ENCODE measurements at places on chromosomes 7 and 10.

- DNase-seq = no peak
Observed at GRCh38 chr7:139667377-139667776, 110.4 kb downstream of the HIPK2 start.

DNA sequence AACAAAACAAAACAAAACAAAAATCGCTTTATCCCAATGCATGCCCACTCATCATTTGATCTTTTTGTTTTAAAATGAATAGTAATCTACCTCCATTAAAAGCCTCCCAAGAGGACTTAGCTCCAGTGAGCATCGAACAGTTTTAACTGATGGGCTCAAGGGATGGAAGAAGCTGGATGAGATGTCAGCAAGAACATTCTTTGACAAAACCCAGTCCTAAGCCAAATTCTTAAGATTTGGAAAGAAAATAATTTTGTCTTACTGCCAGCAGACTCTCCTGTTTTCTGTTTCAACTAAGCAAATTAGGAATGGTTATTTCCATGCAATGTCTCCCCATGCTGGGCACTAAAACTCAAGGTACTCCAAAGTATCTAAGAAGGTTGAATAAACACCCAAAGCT, 127.3 kb downstream of the RNLS start:
- no peak for DNase-seq

DNA sequence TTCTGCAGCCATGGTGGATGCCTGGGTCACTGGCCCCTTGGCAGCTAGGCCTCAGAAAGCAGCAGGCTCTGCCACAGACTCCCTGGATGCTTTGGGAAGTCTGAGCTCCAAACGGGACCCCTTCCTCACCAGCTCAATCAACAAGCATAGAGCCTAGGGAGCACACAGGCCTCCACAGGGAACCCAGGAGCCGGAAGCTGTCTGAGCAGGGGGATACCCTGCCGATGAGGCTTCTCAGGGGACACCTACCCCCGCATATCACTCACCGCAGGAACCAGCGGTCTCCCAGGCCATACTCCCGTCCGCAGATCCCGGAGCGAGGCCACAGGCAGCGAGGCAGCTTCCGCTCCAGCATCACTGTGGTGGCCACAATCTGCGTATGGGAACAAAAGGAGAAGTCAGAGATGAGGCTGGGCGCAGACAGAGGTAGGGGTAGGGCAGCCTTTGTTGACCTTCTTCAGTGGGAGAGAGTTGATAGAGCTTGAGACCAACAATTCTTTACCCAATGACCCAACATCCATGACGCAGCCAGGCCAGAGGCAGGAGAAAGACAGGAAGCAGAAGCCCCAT, 13.4 kb downstream of the TRPV6 start:
- no peak for DNase-seq

DNA sequence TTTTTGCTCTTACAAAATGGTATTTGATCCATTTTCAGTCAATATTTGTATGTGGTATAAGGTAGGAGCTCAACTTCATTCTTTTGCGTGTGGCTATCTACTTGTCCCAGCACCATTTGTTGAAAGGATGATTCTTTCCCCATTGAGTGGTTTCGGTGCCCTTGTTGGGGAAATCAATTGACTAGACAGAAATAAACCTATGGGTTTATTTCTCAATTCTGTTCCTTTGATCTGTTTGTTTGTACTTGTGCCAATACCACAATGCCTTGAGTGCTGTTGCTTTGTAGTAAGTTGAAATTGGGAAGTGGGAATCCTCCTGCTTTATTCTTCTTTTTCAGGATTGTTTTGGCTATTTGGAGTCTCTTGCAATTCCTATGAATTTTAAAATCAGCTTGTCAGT, 41.0 kb downstream of the SNX10 start:
- no peak for DNase-seq

DNA sequence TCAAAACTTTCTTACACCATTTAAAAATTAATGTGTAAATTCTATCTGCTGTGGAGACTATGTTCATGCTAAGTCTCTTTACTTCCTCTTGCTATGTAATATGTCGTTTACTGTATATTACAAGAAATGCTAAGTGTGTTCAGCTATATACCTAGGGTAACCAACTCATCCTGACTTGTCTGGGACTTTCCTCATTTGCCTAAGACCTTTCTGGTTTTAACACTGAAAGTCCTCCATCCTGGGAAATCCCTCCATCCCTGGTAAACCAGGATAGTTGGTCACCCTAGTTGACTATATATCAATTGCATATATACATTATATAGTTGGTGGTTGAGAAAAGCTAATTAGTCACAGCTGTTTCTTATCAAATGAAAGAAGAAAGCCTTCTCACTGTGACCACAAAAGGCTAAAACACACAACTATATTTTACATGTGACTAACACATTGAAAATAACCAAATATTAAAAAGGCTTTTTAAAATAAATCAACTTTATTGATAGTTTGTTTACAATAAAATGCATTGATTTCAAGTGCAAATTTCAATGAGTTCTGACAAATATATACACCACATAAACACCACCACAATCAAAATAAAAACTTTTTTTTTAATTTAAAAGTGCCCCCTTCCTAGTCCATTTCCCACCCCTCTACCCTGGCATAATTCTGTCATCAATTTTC, 167.7 kb upstream of the INHBA start:
- DNase-seq = no peak

DNA sequence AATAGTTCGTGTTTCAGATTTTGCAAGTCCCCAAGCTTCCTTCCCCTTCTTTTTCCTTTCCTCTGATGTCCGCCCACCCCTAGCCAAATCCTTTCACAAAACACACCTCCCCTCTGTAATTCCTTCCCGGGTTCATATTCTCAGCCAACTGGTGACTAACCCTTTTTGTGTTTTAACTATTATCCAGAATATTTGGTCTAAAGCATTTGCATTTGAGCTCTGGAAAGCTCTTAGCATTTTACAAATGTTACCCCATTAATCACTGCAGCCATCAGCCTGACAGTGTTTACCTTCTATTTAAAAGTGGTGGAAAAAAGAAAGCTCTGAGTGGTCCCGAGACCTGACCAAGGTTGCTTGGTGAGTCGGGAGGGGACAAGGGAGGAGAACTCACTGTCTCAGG, 139.0 kb downstream of the CREB5 start:
- DNase-seq = no peak

DNA sequence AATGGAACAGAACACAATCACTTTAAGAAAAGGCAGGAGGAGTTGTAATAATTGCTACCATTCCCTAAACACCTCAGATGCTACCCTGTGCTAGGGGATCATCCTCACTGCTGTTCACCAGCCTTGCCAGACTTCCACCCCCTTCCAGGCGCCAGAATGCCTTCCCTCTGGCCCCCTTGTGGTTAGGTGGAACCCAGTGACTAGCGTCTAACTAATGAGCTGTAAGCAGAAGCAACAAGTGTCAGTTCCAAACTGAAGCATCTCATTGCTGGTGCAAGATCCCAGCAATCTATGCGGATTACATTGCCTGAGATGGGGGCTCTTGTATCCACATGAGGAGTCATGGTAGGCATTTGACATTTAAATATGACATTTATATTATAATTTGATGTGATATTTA, 86.6 kb downstream of the FRMD4A start:
- no peak for DNase-seq

DNA sequence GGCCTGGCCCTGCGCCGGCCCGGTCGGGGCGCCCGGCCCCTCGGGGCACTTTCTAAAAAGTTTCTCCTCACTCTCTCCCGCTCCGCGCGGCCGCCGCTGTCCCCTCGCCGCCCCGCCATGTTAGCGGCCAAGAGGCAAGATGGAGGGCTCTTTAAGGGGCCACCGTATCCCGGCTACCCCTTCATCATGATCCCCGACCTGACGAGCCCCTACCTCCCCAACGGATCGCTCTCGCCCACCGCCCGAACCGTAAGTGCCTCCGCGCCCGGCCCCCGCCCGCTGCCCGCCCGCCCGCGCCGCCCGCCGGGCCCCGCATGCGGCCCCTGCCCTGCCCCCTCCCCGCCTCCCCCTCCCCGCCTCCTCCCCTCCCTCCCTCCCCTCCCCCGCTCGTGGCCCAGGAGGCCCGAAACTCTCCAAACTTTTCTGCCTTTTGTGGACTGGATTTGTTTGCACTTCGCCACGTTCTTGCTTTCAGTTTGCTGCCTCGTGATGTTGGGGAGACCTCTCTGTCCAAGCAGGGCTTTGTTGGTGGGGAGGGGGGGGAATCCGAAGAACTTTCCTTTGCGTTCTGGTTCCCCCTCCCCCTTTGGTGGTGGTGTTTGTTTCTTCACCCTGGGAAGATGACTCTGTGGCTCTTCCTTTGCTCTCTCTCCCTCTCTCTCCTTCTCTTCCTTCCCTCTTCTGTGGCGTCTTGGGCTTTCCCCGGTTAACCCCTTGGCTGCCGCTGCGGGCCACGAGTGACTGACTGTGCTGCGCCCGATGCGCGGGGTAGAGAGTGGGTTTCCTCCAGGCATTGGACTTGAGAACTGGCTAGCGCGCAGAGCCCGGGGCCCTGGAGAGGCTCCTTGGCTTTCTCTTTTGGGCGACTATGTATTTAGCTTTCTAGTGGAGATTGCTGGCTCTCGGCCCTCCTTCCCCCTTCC, 1.6 kb downstream of the TCF7L2 start:
- DNase-seq = no peak

- no peak for DNase-seq
Observed at GRCh38 chr7:158842486-158842885, 13.2 kb upstream of the ESYT2 start.

GRCh38 chr10:73647211-73647874, 6.1 kb upstream of the MYOZ1 start:
- DNase-seq = no peak

- DNase-seq = no peak
Observed at GRCh38 chr7:46746695-46747687, 825.9 kb upstream of the IGFBP3 start.

GRCh38 chr10:32139223-32140073, 83.2 kb upstream of the KIF5B start:
- DNase-seq = no peak

GRCh38 chr10:30359373-30360206, 10.5 kb upstream of the MTPAP start:
- DNase-seq = no peak

DNA sequence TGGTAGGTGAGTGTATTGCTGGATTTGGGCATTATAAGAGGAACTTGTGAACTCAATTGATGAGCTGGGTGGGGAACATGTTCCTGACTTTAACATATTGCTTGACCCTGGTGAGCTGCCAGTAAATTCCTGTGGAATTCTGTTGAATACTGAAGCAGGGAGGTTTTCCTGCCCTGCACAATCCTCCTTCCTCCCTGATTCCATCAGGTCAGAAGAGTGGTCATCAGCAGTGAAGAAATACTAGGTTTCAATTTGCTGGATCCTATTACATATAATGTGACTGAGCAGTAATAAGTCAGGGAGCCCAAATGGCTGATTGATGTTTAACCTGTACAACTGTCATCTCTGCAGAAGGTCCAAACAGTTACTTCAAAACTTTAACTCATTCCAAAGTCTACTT, 581.2 kb downstream of the SUGCT start:
- DNase-seq = no peak

DNA sequence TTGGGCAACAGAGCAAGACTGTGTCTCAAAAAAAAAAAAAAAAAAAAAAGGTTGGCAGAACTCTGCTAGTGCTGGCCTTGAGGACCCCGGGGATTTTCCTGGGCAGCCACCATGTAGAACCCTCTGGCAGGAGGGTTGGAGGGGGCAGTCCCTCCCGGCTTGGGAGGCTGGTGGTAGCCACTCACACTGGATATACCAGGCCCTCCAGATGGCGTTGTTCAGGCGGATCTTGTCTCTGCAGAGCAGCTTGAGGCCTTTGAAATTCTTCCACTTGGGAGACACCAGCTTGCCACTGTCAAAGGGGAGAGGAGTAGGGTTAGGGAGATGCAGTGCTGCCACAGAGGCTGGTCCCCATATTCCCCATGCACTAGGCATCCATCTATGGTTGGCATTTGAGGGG, 8.4 kb downstream of the MLXIPL start:
- DNase-seq = no peak

GRCh38 chr7:15508258-15508657, 53.6 kb downstream of the AGMO start:
- DNase-seq = no peak

GRCh38 chr7:22662556-22663356, 64.2 kb upstream of the IL6 start:
- DNase-seq = no peak

DNA sequence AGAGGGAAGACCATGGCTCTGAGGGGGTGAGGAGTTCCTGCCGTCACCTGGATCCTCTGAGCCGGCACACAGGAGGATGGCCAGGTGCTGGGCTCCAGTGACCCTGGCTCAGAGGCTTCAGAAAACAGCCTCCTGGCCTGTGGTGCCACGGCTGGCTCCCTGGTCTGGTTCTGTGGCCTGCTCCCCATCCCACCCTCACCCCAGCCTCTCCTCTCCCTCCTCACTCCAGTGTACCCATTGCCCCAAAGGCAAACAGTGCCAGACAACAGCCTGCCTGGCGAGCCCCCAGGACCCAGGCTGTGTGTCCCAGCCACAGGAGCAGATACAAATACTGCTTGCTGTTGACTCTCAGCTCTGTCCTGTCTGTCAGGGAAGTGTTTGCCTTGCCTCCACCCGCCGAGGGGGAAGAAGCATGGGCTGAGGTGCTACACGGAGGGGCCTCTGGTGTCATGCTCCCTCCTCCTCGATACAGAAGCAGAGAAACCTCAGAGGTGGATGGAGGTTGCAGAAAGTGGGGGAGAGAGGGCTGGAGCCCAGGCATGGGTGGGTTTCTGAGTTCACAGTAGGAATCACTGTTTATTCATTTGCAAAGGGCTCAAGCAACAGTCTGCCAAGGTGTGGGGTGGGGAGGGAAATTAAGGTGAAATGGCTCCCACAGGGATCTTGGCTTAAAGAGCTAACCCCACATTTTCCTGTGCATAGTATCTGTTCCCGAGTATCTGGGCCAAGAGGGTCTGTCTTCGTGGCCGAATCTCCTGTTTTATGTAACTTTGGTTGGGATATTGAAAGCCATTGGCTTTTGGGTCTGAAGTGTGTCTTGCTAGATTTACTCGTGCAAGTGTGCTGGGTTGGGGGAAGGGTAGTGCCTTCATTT, 5.5 kb downstream of the ADRA2A start:
- DNase-seq = no peak

GRCh38 chr10:119216127-119216526, 8.8 kb downstream of the GRK5 start:
- no peak for DNase-seq

DNA sequence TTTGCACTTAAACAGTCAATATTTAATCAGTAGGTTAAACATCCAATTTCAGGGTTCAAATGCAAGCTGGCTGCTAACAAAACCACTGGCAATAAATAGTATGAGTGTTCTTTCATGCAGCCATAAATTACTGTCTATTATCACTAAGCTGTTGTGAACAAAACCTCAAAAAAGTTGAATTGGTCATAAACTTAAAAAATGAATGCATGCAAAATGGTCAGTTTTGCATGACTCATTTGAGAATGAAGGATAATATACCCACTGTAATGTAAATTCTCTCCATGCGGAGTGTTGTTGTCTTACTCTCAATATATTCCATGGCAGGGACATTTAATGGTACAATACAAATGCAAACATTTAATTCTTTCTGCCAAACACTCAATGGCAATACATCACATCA, 226.4 kb downstream of the MAGI2 start:
- no peak for DNase-seq

GRCh38 chr10:27948186-27948585, 50.7 kb downstream of the ODAD2 start:
- DNase-seq = no peak

- no peak for DNase-seq
Observed at GRCh38 chr10:17216217-17216900, 11.7 kb upstream of the VIM start.

GRCh38 chr7:35015346-35015859, 21.9 kb downstream of the DPY19L1 start:
- no peak for DNase-seq

- no peak for DNase-seq
Observed at GRCh38 chr10:74859546-74859945, 33.1 kb downstream of the KAT6B start.

All from cortex of kidney (tissue), 1 donor.